MCF 10A (cell line): ENCODE measurements at places on chromosomes 6 and 20. TPM values are rescaled to one million over a fixed set of nuclear protein-coding genes. Genes with fewer than 3 reads are reported as not detected.

The CALHM4 gene
- not detected in 2 replicates for total RNA-seq

GRCh38 chr6:159646733-159647132, 46.3 kb downstream of the SOD2 start:
- peaks cover 15% of the 10 kb centered on the region for H3K4me1 ChIP-seq
- no peak for DNase-seq
- H3K27ac ChIP-seq, result no peak overlapping the region
- no peak overlapping the region for H3K4me3 ChIP-seq

- no peaks in the 10 kb centered on the region for H3K36me3 ChIP-seq
- H3K27ac ChIP-seq, result no peak overlapping the region
- H3K4me3 ChIP-seq, result peak overlapping the region; percentile 75
- DNase-seq, result peak; percentile 34
- H3K4me1 ChIP-seq, result no peaks in the 10 kb centered on the region
These were observed 8.3 kb downstream of the CCM2L start for GRCh38 chr20:32018269-32019155.

DNA sequence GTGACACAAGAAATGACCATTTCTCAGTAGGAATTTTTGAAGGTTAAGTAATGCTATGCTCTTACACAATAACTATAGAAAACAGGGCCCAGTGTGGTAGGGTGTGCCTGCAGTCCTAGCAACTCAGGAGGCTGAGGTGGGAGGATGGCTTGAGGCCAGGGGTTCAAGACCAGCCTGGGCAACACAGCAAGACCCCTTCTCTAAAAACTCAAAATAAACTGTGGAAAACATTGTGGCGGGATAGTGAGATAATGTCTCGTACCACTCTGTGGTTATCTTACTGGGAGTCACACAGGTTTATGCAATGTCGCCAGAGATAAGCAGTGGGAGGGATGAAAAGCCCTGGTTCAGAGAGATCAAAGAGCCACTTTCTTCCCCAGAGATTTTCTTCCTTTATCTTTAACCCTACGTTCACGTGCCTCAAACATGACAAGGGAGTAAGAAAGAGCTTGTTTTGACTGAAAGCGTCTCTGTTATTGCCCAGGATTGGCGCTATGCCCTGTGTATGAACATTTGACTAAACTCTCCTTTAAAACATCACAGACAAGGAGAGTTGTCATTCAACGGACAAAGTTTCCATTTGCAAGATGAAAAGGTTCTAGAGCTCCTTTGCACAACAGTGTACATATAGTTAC, 13.9 kb downstream of the GCM1 start:
- no peak overlapping the region for H3K4me3 ChIP-seq
- no peaks in the 10 kb centered on the region for H3K27me3 ChIP-seq
- H3K36me3 ChIP-seq, result no peaks in the 10 kb centered on the region
- no peak for DNase-seq
